Fibroblast of upper back skin (primary cell): ENCODE measurements at places on chromosomes 4 and X.
A peak's percentile ranks its signal among the peaks of the same experiment; 100 is the strongest.

GRCh38 chrX:1577845-1578244 lies 13.6 kb upstream of the AKAP17A start:
- no peak for DNase-seq

- DNase-seq: no peak
These were observed 15.0 kb downstream of the UGT8 start for GRCh38 chr4:114613560-114613959.

DNA sequence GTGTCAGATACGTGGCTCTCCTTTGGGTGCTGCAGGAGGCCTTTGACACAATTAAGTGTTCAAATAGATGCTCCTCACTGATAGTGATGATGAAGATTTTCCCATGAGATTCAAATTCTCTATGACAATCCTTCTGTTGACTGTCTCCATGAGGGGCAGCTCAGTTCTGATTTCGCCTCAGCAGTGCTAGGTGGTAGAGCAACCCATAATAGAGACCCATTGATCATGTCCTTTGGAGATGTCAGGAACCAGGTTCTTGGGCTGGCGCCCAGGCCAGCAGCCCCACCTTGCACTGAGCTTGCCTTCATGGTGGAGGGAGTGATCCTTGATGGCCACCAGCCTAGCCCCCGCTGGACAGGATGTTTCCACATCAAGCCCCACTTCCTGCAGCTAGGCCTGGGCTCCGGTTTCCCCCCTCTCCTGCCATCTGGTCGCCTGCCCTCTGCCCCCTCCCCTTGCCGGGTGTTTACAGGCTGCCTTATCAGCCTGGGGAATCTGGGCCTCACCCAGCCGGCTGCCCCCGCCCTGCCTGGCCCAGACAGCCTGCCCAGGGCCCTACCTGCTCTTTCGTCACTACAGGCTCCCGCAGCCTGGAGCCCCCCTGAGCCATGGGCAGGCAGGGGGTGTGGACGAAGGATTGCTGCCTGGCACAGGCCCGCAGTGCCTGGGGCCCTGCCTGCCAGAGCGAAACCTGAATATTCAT lies 12.6 kb downstream of the ELF4 start:
- DNase-seq: no peak

- no peak for DNase-seq
These were observed 78.3 kb upstream of the DUSP21 start for GRCh38 chrX:44765556-44765955.

GRCh38 chr4:7701866-7702649 lies 237.6 kb downstream of the AFAP1 start:
- DNase-seq: no peak

- no peak for DNase-seq
These were observed 1.0 kb upstream of the HMX1 start for GRCh38 chr4:8872402-8873291.

- DNase-seq: no peak
These were observed 92.0 kb downstream of the GPM6A start for GRCh38 chr4:175720067-175720466.

DNA sequence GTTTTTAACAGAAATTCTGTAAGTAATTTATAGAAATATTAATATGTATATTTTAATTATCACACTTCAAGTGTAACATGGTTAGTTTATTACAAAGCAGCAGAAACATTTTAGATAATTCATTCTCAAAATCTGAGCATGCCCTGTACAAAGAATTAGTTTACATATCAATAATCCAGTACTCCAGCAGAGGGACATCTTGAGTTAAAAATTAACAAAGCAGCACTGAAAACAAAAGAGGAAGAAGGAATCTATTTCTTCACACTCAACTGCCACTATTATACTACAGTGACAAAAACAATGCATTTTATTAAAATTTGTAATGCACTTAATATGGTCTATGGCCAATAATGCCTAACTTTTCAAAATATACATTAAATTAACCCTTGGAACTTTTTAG lies 179.1 kb upstream of the KLHL4 start:
- peak; percentile 0 for DNase-seq

- DNase-seq: no peak
These were observed 46.4 kb downstream of the ARHGEF38 start for GRCh38 chr4:105598787-105599186.

GRCh38 chr4:26330186-26330787 lies 9.5 kb downstream of the RBPJ start:
- peak; percentile 63 for DNase-seq

DNA sequence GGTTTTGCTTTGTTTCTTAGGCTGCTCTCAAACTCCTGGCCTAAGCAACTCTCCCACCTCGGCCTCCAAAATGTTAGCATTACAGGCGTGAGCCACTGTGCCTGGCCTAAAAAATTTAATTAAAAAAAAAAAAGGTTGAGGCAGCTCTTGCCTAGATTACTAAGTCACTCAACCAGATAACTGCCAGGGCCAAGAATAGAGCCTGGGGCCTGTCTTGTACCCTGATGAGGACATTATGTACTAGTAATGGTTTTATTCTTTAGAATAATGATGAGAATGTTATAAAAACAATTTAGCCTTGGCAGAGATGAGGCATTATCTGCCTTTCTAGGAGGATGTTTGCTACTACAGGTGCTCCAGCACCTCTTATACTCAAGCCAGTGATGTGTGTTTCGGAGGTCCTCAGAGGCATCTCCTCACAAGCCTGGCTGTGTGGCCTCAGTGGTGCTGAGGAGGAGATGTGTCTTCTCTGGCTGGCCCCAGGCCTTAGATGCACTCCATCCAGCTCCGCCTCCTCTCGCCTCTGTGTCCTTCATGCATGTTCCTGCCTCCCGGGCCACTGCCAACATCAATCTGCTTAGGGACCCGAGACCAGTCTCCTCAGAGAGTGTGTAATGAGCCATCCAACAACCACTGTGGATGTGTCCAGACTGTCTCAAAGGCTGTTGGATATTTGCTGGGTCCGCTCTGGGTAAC lies 337.7 kb upstream of the GATB start:
- no peak for DNase-seq

DNA sequence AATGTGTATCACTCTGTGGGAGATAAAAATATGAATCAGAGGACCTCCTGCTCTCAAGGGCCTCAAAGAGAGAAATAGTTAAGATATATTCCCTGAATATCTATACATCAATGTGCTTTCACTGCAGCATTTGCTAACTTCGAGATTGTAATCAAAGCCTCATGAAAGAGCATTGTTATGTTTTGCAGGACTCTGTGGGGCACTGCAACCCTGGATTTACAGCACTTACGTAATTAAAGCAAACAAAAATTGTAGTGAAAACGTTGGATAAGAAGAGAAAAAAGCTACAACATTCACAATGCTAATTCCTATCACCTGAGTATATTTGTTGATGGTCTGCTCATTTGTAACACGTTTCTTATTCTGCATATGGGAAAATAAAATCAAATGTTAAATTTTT lies 48.0 kb downstream of the ETNPPL start:
- DNase-seq: no peak

DNA sequence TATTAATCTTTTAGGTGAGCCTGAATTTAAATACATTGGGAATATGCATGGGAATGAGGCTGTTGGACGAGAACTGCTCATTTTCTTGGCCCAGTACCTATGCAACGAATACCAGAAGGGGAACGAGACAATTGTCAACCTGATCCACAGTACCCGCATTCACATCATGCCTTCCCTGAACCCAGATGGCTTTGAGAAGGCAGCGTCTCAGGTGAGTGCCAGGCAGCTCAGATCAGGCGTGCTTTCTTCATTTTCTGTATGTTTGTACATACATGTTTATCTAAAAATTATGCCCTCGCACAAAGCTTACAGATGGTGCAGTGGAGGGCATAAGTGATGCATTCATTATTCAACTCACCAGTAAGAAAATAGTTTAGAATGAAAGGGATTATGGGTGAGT lies 85.6 kb downstream of the CPE start:
- DNase-seq: no peak

- peak; percentile 32 for DNase-seq
These were observed 42.4 kb downstream of the CLCN4 start for GRCh38 chrX:10199212-10199611.

GRCh38 chr4:66991521-66991920 lies 553.8 kb downstream of the CENPC start:
- peak; percentile 5 for DNase-seq

- no peak for DNase-seq
These were observed 178.2 kb downstream of the RTL9 start for GRCh38 chrX:110536816-110537215.
